Gastroesophageal sphincter (tissue), 4 donors: ENCODE measurements at places on chromosomes 3 and 15. TPM values are rescaled to one million over a fixed set of nuclear protein-coding genes. Genes with fewer than 3 reads are reported as not detected.

DNA sequence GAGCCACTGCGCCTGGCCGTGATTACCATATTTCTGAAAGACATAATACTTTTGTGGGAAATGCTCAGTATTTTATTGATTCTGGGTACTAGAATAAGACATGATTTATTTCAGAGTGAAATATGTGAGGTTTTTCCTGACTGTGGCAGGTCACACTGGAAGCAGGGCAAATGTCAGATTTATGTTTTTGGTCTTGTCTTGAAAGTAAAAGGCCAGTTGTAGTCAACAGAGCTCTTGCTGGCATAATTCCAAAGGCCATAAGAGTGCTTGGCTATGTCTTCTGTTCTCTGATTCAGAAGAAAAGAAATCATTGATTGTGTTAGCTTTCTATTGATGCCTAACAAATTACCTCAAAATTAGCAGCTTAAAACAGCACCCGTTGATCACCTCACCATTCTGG lies 176.4 kb downstream of the TJP1 start:
- ATAC-seq, result no peak

- ATAC-seq, result no peak
Measured at GRCh38 chr3:51734572-51734907, 27.7 kb downstream of the GRM2 start.

GRCh38 chr3:66504850-66505641 lies 4.2 kb upstream of the LRIG1 start:
- no peak for ATAC-seq

DNA sequence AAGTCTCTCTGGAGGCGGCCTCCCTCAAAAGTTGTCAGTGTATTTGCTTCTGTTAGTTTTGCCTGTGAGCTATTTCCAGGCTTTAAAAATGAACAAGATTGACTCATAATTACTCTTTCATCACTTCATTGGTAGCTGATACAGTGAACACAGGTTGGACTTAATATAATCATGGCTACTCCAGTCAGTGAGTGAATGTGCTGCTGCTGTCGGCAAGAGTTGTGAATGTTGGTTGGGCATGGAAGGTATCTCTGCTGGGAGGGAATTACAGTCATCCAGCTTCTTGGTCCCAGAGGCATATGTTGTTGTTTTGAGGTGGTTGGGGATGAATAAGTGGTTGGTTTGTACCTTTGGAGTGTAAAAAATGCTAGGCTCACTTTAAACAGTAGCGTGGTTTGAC lies 11.5 kb downstream of the TCF12 start:
- ATAC-seq, result no peak

DUOX1 gene
- 2.7 TPM for total RNA-seq
